Stimulated activated CD4-positive, alpha-beta T cell treated with anti-CD3 and anti-CD28 coated beads, Interleukin-4, amount 100 ng/mL, for 48 hours (primary cell): ENCODE measurements at places on chromosomes 6 and 20.

DNA sequence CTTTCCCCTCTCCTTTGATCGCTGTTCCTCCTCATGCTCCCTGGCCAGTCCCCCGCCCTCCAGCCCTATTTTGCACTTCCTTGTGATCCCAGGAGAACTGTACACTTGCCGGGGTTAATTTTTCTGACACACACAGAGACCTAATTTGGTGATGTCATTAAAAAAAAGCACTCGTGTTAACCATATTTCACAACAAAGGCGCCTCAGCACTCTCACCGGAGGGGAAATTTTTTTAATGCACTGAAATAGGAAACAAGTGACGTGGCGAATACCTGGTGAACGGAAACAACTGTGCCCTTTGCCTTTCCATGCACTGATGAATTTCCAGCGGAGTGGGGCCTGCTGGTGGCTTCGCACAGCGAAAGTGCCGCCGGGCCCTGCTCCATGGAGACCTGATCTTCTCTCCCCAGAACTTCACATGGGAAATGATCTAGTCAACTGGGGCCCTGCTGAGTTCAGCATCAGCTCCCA is 53.9 kb upstream of the TAGAP start:
- DNase-seq, result no peak

DNA sequence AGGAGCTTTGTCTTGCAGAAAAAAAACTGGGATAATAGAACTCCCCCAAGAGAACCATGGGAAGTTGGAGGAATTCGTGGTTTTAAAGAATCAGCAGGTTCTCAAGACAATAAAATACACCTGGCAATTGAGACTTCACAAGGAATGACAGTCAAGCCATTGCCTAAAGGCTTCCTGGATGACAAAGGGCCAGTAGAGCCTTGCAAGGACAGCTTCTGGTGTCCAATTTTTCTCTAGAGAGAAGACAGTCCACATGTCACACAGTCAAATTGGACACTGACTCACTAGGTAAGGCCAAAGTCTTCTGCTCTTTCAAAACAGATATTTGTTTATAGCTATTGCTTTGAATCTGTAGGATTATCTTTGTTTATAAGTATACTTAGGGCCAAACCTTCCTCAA is 80.3 kb upstream of the BMP5 start:
- no peak for DNase-seq

DNA sequence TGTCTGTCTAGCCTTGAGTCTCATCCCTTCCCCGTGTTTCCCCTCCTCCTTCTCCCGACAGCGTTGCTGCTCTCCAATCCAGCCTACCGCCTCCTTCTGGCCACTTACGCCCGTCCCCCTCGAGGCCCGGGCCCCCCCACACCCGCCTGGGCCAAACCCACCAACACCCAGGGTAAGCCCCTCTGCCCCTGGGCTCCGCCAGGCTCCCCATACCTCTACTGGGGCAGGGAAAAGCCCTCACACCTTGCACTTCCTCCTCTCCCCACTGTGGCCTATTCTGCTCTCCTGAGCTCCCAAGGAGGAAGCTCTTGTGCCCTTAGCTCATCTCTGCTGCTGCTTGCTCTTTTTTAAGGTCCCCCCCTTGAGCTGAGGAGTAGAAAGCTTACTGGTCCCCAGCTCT is 11.0 kb downstream of the DDR1 start:
- DNase-seq, result no peak

- DNase-seq, result no peak
These were observed 3.4 kb downstream of the GJA1 start for GRCh38 chr6:121438869-121439268.

DNA sequence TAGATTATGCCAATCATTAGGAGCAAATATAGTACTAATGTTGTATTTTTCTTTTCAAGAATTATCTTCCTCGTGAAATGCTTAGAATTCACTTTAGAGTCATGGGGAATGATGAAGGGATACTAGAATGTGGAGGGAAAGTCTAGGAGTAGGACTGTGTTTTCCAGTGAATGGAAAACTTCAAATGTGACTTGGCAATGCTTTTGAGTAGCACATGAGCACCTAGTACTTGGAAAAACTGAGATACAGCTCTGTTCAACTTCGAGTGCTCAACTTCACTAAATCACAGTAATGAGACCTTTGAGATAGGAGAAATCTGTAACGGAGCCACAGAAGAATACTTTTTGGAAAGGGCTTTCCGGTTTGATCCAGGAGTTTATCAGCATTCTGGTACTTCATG is 272.9 kb downstream of the ZFAND3 start:
- DNase-seq, result no peak

DNA sequence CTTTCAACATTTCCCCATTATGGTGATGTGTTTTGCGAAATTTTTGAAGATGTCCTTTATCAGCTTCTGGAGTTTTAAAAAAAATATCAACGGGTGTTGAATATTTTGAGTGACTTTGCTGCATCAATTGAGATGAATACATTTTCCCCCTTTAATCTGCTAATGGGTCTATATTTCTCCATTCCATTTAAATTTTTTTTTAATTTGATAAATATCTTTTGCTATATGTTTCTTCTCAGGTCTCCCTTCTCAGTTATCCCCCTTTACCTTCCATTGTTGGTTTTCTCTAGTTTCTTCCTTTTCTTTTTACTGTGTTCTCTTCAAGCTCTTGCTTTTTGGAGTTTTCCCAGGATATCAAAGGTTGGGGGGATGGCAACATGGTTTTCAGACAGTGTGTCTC is 1.4 kb upstream of the KIFC1 start:
- no peak for DNase-seq

DNA sequence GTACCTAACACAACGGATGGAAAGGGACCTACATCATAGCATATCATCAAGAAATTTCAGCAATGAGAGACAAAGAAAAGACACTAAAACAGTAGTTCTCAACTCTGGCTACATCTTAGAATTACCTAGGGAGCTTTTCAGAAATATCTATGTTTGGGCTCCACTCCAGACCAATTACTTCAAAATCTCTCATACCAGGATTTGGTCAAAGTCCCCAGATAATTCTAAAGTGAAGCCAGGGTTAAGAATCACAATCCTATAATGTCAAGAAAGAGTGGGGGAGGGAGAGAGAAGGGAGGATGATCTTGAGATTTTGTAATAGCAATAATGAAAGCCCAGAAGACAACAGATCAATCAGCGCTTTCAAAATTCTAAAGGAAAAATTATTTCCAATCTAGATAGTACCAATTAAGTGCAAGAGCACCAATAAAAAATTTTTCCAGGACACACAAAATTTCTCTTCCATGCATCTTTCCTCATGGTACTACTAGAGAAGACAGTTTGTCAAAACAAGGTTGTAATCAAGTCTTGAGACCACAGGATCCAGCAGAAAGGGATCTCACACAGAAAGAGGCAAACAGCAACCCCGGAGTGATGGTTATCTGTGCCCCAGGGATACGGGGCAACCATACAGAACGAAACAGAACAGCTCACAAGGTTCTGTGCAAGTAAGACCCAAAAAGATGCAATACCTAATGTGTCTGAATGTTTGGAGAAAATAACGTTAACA is 152.9 kb upstream of the DST start:
- no peak for DNase-seq

DNA sequence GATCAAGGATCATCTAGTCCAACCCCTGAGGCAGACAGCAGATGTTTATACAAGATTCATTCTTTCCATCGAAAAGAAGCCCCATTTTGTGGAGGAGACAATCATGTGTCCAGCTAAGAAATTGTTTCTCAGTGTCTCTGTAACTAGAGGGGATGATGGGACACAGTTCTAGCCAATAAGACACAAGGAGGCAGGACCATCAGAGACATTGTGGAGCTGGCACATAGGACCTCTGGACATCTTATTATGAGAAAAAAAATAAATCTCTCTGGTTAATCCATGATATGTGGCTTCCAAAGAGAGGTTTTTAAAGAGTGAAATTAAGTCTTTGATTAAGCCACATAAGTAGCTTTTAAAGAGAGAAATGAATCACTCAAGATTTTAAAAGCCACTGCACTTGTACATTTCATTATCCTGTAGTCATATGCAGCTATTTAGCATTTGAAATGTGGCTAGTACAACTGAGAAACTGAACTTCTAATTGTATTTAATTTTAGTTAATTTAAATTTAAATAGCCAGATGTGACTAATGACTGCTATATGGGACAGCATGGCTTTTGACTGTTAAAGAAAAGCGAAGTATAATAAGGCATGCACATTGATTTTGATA is 176.8 kb downstream of the TASP1 start:
- DNase-seq, result no peak

- DNase-seq, result no peak
These were observed 266.8 kb upstream of the RIN2 start for GRCh38 chr20:19491241-19491640.

DNA sequence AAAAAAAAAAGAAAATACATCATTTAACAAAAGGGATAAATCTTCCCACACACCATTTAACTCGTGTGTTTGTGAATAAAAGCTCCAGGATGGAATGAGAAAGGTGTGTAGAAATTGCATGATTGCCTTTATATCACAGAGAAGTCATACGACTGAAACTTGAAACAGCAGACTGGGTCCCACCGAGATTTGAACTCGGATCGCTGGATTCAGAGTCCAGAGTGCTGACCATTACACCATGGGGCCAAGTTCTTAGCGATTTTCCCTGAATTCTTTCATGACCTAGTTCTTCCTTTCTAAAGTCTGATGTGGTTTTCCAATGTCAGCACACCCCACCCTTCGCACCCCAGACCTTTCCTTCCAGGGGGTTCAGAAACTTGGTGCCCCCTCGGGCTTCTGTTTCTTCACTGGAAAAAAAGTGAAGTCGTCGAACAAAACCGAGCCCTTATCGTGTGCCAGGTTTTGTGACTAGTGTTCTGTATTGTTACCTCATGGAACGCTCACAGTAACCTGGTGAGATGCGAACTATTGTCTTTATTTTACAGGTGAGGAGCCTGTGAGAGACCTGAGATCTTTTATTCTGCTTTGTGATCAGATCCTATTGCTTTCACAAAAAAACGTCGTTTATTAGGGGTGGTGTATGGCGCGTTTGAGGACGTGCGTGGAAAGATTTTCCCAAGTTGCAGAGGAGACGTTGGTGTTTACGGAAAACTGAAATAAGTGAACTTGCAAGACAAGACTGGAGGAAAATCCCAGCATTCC is 120.8 kb downstream of the OR2B2 start:
- DNase-seq, result no peak

DNA sequence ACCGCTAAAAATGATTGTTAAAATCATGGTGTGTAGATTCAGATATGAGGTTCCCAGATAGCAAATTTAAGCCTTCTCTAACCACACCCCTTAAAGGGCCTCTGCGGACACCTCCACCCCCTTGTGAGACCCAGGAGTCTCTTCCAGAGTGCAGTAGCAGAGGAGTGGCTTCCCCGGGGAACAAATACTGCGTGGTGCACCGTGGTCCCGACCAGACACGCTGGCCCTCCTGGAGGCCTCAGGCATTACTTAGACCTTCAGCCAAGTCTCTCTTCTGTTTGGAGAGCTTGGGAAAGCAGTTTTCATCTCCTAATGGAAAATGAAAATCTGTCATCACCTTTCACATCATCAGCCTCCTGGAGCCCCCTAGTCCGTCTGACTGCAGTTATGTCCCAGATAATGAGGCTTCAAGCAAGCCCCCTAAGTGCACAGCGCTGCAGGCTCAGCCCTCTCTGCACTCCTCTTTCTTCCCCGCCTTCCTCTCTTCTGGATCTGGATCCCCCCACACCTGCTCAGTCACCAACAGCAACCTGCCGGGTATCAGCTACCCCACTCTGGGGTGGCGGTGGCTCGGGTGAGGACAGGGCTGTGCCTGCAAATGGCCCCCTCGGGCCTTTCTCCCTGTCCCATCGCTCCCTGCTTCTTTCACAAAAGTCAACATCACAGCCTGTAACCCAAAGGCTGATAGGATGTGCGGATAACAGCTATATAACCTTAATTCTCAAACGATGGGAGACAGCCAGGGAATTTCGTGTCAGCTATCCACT is 58.8 kb upstream of the TAGAP start:
- no peak for DNase-seq

GRCh38 chr6:163702736-163703135 is 288.2 kb downstream of the QKI start:
- DNase-seq, result no peak

- DNase-seq, result no peak
These were observed 38.7 kb downstream of the TRAF3IP2 start for GRCh38 chr6:111566873-111567517.

- DNase-seq, result no peak
These were observed 71.9 kb downstream of the SRC start for GRCh38 chr20:37417617-37418467.

- peak; percentile 44 for DNase-seq
These were observed 119.9 kb downstream of the INSM1 start for GRCh38 chr20:20487811-20488210.

GRCh38 chr6:74925683-74926082 is 280.2 kb downstream of the COL12A1 start:
- DNase-seq, result no peak

DNA sequence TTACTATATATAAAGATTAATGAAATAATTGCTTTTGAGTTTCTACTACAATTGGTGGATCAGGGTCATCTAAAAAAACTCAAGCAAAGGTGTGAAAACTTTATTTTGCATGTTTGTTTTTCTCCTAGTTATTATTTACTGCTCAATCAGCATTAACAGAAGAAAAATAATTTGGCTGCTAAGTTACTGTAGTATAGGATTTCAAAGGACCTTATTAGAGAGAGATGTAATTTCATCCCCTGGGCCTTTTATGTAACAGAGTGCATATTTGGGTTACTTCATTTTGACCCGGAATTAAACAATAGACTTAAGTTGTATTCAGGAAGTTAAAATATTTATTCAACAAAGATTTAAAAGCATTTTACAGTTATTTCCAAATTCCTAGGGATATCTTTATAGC is 49.8 kb downstream of the EYA4 start:
- DNase-seq, result no peak

DNA sequence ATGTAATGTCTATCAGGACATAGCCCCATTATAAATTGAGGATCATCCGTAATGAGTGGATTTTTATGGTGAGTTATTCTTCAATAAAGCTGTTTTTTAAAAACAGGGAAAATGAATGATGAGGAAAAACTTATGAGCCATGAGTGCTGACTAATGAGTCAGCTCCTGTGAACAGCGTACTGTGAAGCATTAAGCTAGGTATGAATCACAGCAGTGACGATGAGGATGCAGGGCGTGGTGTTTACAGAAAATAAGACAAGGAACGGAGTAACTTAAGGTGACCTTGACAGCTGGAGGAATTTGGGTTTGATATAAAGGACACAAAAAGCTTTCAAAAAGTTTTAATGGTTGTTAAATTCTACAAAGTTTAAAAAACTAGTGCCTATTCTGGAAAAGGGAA is 96.3 kb downstream of the FOXF2 start:
- DNase-seq, result no peak

DNA sequence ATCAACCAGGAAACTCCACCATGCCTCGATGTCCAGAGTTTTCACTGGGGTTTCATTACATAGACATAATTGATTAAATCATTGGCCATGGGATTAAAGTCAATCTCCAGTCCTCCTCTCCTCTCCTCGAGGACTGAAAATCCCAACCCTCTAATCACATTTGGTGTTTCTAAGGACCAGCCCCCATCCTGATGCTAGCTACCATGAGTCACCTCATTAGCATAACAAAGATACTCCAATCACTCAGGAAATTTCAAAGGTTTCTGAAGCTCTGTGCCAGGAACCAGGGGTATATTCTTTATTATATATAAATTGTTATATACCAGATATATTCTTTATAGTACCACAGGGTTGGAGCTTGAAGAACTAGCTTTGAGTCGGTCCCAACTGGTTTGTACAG is 212.9 kb upstream of the PRND start:
- no peak for DNase-seq
